ENCODE measurements at places on chromosomes 4 and X.
A peak's percentile ranks its signal among the peaks of the same experiment; 100 is the strongest.

DNA sequence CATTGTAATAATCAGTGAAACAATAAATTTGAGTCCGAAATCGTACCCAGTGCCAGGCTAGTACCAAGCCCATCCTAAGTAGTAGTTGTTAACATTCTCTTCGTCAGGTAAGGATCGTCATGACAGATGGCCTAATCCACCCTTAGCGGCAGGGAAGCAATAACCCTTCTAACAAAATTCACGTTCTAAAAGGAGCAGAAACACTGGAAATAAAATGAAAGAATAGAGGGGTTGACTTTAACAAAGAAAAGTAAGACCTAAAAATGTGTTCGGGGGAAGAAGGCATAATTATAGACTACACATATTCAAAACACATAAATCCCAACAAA lies 142.7 kb downstream of the CPEB2 start:
- no peak for DNase-seq

DNA sequence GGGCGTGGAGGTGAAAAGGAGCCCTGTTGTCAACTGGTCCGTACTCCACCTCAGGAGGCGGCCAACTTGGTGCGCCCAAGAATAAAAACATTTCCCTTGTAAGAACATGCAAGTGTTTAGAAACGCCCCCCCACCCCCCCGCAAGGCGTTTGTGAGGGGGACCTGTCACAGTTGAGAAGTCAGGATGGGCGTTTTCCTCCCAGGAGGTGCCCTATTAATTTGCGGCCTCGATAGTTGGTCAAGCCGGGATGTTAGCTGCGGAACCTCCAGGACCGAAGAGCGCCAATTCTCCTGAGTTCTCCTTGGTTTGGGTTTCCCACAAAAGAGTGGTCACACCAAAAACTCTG lies 651 bp upstream of the SAP30 start:
- DNase-seq = no peak

DNA sequence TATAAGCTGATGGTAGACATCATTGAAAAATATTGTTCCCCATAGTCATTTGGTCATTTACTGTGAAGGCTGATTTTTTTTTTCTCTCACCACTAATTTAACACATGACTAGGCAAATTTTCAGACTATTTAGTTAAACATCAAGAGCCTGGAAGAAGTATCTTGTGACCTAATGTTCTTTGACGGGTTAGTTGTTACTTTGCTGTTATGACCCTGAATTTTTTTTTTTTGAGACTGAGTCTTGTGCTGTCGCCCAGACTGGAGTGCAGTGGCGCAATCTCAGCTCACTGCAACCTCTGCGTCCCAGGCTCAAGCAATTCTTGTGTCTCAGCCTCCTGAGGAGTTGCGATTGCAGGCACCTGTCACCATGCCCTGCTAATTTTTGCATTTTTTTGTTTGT lies 67.0 kb downstream of the HPF1 start:
- DNase-seq = no peak

DNA sequence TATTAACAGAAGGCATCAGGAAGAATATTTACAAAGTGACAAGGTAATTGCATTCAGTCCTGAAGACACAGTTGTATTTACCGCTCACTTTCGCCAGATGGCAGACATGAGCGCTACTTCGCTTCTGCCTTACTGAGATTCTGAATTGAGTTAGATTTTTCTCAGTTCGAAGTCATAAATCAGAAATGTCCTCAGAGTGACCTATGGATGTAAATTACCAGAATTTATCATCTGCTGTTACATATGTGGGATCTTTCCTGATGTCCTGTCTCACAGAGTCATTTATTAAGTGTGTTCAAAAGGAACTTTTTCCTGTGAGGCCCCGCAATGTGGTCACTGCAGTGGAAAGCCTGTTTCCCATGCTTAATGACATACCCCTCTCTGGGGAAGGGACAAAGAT lies 97.3 kb upstream of the DCLK2 start:
- peak; percentile 49 for DNase-seq

DNA sequence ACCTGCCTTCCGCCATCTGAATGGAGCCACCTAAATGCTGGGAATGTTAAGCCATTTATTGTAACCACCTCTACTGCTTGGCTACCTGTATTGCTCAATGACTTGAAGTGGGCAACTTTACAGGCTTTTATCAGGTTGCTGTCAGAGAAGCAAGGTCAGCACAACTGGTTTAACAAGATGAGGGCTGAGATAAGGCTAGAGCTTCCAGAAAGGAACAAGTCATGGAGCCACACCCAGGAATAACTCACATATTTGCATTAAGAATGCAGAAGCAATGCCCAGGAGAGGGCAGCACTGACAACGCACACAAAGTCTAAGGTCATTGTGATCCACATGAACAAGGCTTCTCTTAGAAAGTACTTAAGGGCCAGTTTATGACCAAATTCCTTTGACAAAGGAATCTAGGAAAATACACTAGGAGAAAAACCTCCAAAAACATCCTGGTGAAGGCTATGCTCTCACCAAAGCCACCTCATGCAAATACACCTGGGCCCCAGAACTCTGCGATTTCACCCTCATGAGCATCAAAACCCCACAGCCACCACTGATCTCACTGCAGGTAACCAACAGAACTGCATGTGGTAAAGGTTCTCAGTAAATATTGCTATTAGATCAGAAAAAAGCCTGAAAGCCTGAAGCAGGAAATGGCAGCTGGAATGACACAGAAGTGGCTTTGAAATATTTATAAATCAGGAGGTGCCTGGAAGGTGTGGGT lies 15.0 kb upstream of the STS start:
- DNase-seq = no peak

GRCh38 chrX:70029863-70030262 lies 19.9 kb downstream of the AWAT2 start:
- DNase-seq = no peak

DNA sequence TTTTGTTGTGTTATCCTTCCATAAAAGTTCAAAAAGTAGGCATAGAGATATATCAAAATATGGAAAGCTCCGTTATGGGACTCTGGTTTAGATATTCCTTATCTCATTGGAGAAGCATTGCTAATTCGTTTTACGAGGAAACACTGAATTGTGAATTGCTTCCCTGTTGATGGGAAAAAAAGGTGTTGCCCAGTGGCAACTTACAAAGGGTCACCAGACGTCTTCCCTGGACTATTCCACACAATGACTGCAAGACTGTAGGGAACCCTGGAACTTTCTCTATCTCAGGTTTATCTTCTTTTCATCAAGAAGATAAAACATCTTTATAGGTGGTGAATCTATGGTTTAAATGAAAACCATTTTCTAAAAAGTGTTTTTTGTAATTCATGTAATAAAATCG lies 137.7 kb downstream of the MID1 start:
- DNase-seq = no peak

DNA sequence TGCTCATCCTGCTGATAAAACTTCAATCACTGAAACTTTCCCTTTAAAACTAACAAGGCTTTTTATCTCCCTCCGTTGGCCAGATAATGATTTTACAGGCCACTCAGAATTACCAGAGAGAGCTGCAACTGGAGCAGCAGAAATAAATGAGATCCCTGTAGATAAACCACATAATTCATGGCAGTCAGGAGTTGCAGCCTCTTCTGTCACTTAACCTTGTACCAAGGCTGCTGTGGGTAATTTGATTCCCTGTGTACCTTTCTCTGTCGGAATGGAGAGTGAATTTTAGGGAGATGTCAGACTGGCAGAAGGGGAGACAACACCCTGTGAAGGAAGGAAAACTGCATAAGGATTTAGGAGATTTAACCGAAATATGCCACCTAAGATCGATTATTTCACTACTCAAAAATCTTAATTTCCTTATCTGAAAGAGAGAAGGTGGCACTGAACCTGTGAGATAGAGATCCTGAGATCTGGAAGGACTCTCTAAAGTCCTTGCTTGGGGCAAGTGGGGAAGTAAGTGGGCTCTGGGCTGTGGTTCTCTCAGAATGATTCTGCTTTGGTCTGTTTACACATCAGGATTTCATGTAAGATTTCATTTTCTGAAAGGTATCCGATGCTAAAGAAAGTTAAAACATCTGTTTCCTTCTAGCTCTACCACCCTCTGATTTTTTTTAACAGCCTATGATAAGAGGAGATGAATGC lies 14.3 kb upstream of the TSPAN5 start:
- DNase-seq = no peak

DNA sequence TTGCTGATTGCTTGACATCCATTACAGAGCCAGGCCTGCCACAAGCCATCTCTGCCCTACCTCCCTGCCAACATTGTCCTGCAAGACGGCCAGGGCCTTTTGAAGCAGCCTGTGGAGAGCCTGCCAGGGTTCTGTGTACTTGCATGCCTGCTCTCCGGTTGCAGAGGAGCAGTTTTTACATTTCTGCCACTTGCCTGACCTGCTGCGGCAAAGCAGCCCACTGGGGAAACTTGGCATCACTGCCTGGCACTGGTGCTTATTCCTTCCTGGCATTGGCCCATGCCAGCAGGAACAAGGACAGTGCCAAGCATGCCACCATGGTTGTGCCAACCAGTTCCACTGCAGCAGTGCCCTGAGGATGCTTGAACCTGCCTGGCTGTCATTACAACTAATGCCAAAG lies 167.1 kb downstream of the NHS start:
- no peak for DNase-seq

- DNase-seq = peak; percentile 76
Measured at GRCh38 chr4:41360214-41360920, 103.6 kb downstream of the UCHL1 start.

DNA sequence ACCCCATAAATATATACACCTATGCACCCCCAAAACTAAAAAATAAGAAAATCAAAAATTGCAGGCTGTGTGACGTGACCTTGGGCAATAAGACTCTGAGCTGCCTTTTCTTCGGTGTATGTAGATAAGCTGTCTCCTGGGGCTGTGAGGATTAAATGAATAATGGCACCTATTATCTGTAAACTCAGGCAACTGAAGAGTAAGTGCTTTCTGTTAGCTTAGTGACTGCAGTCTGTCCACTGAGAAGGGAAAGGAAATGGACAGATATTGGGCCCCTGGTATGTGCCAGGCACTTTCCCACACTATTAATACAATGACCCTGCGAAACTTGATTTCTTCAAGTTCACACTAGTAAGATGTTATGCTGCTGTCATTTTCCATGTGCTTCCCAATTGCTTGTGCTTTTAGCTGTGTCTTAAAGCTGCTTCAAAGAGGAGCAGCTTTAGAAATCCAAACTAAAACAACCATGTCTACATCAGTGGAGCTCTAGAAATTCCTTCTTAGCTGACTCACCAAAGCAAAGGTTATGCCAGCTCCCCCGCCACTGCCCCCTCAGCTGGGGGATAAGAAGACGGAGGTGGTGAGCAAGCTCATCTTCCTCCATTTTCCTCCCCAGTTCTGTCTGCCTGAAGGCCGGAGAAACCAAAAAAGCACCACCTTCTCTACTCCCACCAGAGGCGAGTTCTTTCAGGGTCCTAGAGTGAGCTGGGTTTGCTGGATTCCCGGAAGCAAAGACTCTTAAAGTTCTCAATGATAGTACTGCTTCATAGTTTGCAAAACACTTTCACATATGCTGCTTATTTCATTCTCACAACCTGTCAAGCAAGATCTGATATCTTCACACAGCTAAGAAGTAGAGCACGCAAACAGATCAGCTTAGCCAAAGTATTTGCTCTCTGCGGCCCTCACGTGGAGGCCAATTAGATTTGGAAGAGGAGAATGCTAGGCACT lies 8.8 kb upstream of the DGAT2L6 start:
- peak; percentile 59 for DNase-seq

DNA sequence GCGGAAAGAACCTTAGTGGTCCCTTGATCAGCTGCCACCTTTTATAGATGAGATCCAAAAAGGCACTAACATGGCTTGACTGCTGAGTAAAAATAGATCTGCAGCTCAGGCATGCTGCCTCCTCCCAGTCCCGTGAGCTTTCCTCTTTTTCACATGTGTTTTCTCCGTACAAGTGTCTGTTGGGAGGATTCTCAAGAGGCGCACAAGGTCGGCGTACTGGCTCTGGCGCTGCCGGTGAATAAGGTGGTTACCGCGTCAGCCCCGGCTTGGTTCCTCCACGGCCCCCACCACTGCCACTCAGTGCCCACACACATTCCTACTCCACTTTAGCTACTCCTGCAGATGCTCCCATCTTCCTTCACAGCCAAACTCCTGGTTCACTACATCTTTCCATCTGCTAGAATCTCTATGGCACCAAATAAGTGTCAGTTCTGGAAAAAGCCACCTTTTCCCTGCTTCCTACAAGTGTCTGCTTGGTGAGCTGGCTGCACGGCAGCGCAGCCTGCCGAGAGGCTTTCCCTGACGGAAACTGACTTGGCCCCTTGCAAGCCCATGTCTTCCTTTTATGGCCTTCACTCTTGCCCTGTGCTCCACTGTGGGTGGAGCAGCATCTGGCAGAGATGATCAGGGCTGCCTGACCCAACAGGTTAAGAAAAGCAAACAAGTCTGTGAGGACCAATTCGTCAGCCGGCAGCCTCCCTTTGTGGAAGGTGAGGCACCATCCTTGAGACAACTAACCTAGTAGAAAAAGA lies 99.8 kb downstream of the KLHL8 start:
- DNase-seq = no peak

DNA sequence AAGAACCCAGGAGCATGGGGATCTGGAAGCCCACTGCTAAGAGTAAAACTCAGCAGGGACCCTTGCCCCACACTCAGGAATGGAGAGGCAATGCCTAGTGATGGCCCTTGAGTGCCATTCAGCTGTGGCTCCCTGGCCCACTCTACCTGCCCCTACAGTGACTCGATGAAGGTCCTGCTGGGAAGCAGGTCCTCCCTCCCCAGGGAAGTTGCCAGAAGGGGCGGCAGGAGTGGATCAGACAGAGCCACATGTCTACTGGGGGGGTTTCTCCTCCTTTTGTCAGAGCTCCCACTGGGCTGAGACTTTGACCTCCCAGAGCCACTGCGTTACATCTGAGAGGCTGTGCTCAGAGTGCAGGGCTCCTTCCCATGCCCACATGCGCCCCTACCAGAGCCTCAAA lies 1.2 kb downstream of the SLC10A3 start:
- no peak for DNase-seq

DNA sequence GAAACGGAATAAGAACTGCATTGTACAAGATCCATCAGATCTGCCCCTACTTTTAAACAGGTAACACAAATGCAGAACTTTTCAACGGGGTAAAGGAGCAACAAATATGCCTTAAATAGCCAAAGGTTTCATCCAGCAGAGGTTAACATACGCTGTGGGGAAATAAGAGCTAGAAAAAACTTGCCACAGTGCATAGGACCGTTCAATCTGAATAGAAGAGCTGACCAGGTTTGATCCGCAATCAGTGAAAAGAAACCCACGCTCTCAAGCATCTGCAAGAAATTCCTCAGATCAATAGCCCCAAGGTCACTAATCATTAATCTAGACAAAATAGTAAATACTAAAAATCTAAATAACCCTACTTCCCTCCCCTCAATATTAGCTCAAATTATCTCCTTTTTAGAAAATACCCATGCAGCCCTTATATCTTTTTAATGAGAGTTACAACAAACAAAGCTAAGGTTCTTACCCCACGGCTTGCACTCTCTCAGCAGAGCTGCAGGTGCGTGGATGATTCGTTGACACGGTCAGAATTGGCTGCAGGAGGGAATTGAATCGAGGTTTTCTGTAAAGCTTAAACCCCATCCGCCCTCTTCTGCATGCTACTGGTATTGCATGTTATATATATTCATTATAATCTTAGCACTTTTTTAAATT lies at the start of gene TLR10:
TLR10 (minus strand) TSS at position 539 of the 657 bp plus-strand sequence. CDS start 7,400 bp downstream, outside the sequence.
- peak; percentile 51 for DNase-seq
